ENCODE measurements at places on chromosomes 6 and 20.

DNA sequence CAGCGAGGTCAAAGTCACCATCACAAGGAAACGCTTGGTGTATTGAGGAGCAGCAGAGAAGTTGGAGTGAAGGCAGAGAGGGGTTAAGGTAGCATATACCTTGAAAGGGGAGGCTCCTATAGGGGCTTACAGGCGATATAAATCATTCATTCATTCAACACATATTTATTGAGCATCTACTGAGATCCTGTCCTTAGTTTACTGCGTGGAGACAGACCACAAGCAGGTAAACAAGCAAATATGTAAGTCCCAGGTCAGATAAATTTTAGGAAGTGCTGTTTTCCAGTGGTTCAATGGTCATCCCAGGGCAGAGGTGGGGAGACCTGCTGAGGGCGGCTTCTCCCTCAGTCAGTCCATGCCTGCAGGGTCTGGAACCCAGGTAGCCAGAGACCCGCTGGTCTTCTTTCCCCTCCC lies 761 bp upstream of the DNMT3B start:
- no peak for DNase-seq

DNA sequence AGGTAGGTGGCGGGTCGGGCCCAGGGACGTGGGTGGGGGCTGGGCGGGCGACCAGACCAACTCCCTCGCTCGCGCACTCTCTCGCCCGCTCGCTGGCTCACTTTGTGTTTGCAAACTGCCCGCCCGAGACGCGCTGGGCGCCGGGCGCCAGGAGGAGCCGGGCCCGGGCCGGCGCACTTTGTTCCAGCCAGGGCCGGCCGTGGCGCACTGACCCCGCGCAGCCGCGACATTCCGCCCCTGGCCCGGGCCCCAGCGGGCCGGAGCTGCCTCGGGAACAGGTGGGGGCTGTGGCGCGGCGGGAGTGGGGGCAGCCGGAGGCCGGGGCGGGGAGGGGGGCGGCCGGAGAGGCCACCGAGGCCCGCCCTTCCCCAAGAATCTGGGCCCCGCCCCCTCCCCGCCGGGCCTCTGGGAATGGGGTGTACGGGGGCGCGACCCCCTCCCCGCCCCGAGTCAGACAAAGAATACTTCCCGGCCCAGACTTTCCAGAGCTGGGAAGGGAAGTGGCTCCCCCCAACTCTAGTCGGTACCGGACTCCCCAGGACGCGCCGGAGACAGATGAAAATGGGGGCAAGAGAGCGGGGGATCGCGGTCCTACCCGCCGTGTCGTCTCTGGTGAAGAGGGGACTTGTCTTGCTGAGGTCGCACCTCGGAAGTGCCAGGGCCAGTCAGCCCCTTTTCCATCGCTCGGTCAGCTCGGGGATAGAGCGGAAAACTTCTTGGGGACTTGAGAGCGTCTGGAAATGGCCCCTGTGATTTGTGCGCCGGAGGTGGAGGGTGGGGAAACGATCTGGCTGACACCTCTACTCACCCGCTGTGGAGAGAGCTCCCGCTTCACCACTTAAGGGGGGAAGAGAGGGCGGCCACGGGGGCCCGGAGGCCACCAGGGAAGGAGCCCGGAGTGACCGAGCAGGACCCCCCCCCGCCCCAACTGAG lies 951 bp downstream of the FOXP4 start:
- peak; percentile 69 for DNase-seq

DNA sequence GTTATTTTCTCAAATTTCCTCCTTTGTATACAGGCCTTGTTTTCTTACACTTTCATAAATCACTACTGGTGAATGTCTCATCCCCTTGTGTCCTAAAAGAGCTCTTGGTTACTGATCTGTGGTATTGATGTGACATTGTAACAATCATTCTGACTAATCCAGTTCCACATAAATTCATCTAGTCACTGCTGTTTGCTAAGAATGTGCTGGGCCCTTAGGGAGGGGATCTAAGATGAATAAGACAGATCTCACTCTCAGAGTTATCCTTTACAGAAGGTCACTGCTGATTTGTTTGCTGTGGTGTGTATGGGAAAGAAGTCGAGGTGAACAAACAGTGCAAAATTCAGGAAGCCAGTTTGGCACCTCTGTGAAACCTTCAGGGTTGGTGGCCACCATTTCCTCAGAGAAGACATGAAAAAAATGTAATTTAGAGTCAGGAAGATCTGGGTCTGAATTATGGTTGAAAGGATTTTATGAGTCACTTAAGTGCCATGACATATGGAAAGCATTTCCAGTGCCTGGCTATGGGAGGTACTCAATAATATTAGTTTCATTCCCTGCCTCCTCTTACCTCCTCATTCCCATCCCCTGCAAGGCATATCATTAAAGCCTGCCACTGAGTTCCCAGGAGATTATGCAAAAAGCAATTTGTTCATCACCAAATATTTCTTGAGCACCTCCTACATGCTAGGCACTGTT lies 121.8 kb downstream of the COL9A1 start:
- DNase-seq: no peak

DNA sequence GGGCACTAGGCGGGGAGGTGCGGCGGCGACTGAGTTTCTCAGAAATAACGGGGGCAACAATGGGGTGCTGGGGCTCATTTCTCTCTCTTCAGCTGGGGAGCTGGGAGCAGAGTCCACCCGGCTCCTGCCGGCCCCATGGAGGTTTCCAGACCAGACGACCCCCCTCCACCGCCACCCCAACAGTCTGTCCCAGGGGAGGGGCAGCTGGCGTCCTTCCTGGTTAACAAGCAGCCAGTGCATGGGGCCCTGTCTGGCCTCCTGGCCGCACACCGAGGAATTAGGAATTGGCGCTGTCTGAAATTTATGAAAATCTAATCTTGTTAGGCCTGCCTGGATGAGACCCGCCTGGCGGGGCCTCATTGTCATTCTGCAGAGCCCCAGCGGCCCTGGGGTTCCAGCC lies 42.4 kb downstream of the PMEPA1 start:
- DNase-seq: no peak

DNA sequence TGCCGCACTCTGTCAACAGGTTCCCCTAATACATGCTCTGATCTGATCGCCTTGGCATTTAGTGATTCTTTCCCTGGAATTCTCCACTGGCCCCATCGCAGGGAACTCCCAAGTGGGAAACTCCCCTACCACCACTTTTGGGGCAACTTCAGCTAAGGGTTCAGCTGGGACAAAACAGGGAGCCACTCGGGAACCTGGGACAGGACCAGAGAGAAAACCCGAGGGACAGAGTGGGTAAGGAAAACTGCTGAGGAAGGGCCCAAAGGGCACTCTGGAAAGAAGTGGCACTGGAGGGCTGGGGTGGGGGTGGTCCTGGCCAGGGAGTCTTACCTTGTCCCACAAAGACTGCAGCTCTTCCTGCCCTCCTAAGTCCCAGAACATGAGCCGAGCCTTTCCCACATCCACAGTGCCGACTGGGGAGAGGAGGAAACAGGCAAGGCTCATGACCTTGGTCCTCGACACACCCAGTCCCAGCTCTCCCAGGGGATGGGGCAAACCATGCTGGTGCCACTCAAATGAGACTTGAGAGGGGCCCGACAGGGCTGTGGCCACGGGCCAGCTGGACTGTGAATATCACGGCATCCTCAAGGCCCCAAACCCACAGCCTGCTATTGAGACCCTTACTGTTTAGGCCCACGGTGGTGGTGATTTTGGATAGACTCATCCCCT lies 1.6 kb downstream of the ARFRP1 start:
- no peak for DNase-seq

- no peak for DNase-seq
Measured at GRCh38 chr6:113428702-113429101, 428.4 kb upstream of the MARCKS start.

GRCh38 chr6:28974505-28974904 lies 30.6 kb downstream of the ZNF311 start:
- no peak for DNase-seq

- DNase-seq: no peak
Measured at GRCh38 chr6:150751296-150751695, 114.2 kb upstream of the MTHFD1L start.

GRCh38 chr20:53220482-53221307 lies 248.5 kb downstream of the TSHZ2 start:
- DNase-seq: no peak

- no peak for DNase-seq
Measured at GRCh38 chr20:41627001-41627495, 8.9 kb upstream of the CHD6 start.

GRCh38 chr6:26401389-26401986 lies 587 bp upstream of the BTN3A1 start:
- DNase-seq: no peak

DNA sequence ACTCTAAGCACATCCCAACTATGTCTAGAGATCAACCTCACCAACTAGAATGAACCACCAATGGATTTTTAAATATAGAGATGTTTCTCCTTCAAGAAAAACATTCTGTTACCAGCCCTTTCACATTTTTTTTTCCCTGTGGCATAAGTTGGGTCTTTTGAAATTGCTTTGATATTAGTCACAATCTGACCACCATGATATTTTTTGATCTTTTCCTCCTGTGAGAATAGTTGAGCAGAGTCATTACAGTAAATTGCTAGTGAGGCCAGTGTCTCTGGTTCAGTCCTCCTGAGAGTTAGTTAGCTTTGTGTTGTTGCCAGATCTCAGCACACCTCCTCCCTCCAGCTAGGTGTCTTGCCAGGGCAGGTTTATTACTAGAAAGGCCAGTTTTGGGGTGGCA lies 79.7 kb upstream of the MYLIP start:
- DNase-seq: no peak

GRCh38 chr6:13328875-13329183 lies 492 bp upstream of the TBC1D7 start:
- no peak for DNase-seq

- DNase-seq: no peak
Measured at GRCh38 chr6:39102071-39102820, 12.7 kb downstream of the SAYSD1 start.

- DNase-seq: peak; percentile 42
Measured at GRCh38 chr20:49724408-49725223, 10.9 kb upstream of the B4GALT5 start.

DNA sequence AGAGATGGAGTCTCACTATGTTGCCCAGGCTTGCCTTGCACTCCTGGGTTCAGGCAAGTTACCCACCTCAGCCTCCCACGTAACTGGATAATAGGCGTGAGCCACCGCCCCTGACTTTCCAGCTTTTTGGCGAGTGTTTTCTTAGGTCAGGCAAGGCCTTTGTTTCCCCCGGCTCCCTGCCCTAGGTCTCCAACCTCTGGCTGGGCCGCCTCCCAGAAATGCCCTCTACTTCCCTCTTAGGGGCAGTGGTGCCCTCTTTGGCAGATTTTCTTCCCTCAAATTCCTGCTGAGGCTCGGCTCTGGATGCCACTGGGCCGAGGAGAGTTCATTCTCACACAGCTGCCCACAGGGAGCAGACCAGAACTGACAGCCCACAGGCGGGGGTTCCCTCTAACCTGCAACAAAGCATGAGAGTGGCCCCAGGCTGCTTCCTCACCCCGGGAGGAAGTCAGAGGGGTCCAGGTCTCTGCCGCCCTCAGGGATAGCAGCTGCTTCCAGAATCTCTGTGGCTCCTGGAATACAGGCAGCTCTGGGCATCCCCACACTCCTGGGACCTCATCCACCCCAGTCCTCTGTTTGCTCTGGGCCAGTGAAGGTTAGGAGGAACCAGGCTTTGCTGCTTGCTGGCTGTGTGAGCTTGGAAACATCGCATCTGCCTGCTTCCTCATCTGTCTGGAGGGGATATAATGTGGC lies 56.5 kb downstream of the TCP11 start:
- no peak for DNase-seq

DNA sequence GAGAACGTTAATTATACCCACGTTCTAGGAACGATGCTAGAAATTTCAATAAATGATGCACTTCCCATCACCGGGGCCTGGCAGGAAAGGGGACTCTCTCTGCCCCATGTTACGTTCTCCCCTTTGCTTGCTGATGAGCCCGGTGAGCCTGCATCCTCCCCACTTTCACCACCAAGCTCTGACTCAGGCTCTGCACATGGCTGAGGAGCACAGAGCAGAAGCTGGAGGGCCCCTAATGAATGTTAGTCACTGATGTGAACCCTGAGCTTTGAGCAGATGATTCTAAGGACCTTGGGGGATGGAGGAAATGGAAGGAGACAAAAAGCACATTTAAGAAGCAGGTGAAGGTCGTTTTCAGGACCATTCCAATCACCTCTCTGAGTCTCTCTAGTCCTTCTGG lies 468.2 kb upstream of the ARID1B start:
- DNase-seq: no peak

GRCh38 chr6:84773133-84773430 lies 8.7 kb upstream of the TBX18 start:
- no peak for DNase-seq

GRCh38 chr6:122609881-122610689 lies at the start of gene PKIB:
Gene PKIB (plus strand): TSS chr6:122610405. CDS start chr6:122717795, 107,390 bp downstream.
- peak; percentile 99 for DNase-seq

GRCh38 chr20:8526610-8527009 lies 394.5 kb downstream of the PLCB1 start:
- DNase-seq: peak; percentile 62

GRCh38 chr20:32648761-32649650 lies 24.7 kb downstream of the C20orf203 start:
- no peak for DNase-seq

- peak; percentile 38 for DNase-seq
Measured at GRCh38 chr20:11229772-11230171, 556.0 kb upstream of the JAG1 start.

- no peak for DNase-seq
Measured at GRCh38 chr6:123940551-123940950, 136.9 kb downstream of the NKAIN2 start.

DNA sequence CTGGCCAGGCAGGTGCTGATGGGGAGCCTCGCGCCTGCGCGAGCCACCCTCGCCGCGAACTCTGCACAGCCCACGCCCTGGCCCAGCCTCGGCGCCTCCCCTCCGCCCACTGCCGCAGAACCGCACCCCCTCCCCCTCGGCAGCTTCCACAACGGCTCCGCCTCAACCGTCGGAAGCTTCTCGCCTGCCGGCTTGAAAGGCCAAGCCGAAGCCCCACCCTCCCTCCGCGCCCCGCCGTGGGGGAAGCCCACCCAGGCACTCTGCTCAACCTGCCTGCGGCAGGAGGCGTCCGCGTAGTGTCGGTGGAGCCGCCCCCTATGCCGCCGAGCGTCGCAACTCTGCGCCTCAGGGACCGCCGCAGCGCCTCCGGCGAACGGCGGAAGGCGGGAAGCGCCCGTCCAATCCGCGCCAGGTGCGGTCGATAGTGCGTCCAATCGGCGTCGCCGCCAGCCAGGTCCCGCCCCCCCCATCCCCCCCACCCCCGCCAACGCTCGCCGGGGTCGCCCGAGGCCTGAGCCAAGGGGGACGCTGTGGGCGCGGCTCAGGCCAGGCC lies at the start of gene SYCP2:
Gene SYCP2, minus strand, starts transcription at position 342 of the 553 bp plus-strand sequence. CDS start 11,224 bp downstream, outside the sequence.
- peak; percentile 77 for DNase-seq
